ENCODE measurements at places on chromosomes 1 and 21. TPM values are rescaled to one million over a fixed set of nuclear protein-coding genes. Genes with fewer than 3 reads are reported as not detected.

C4BPA gene
- total RNA-seq = not detected

APOBEC4 gene
- not detected for total RNA-seq

PLOD1 gene
- 314 TPM for total RNA-seq

FAM110D gene
- total RNA-seq = not detected

GJA8 gene
- total RNA-seq = not detected

GGPS1 gene
- total RNA-seq = 24.3 TPM

COL24A1 gene
- 0.23 TPM for total RNA-seq

LCE2A gene
- not detected for total RNA-seq

ARV1 gene
- total RNA-seq = 15.6 TPM

ANKRD65 gene
- 0.35 TPM for total RNA-seq

HES2 gene
- not detected for total RNA-seq

RNU1-1 gene
- under 0.01 TPM for total RNA-seq

CA6 gene
- total RNA-seq = not detected

HTR6 gene
- total RNA-seq = not detected

SERPINC1 gene
- total RNA-seq = not detected

SERINC2 gene
- 20.5 TPM for total RNA-seq

C1orf87 gene
- total RNA-seq = not detected

LPGAT1 gene
- 28.6 TPM for total RNA-seq

CFHR4 gene
- not detected for total RNA-seq

FTCD gene
- total RNA-seq = 1.4 TPM

LCE3B gene
- not detected for total RNA-seq

GNPAT gene
- 27.9 TPM for total RNA-seq

BGLAP gene
- total RNA-seq = not detected

TPTE gene
- not detected for total RNA-seq

PARS2 gene
- total RNA-seq = 7.6 TPM

ADAMTS4 gene
- total RNA-seq = 1.8 TPM

OR2T33 gene
- not detected for total RNA-seq

VPS45 gene
- 17.2 TPM for total RNA-seq

CCDC24 gene
- total RNA-seq = 0.43 TPM

ADAMTS5 gene
- 17.4 TPM for total RNA-seq

PYHIN1 gene
- total RNA-seq = not detected

ACKR1 gene
- total RNA-seq = 2.9 TPM

PADI3 gene
- total RNA-seq = not detected

C1QC gene
- total RNA-seq = not detected

UBE4B gene
- 31.7 TPM for total RNA-seq

LGR6 gene
- not detected for total RNA-seq

ATP6V1G3 gene
- total RNA-seq = 0.23 TPM

PEX14 gene
- 11.0 TPM for total RNA-seq

S100A2 gene
- not detected for total RNA-seq

RXFP4 gene
- not detected for total RNA-seq

S1PR1 gene
- 3.5 TPM for total RNA-seq

FMOD gene
- total RNA-seq = 50.4 TPM

FAM163A gene
- not detected for total RNA-seq

NCMAP gene
- not detected for total RNA-seq

MED8 gene
- 46.7 TPM for total RNA-seq

RGS4 gene
- 12.3 TPM for total RNA-seq

LEPROT gene
- 67.6 TPM for total RNA-seq

OLFM3 gene
- not detected for total RNA-seq

CD55 gene
- total RNA-seq = 38.5 TPM

SLAMF9 gene
- not detected for total RNA-seq

MAN1C1 gene
- total RNA-seq = 47.8 TPM

PKP1 gene
- total RNA-seq = not detected

KMO gene
- total RNA-seq = not detected

SLC19A2 gene
- 11.8 TPM for total RNA-seq

CLCA4 gene
- not detected for total RNA-seq

ALX3 gene
- not detected for total RNA-seq

PGLYRP3 gene
- total RNA-seq = not detected

OPTC gene
- not detected for total RNA-seq

CR2 gene
- not detected for total RNA-seq
